Breast epithelium (tissue), 4 donors: ENCODE measurements at places on chromosomes 12 and 14. TPM values are rescaled to one million over a fixed set of nuclear protein-coding genes. Genes with fewer than 3 reads are reported as not detected.

GRCh38 chr12:101935890-101936746 is 58.7 kb downstream of the DRAM1 start:
- no peak for DNase-seq

DNA sequence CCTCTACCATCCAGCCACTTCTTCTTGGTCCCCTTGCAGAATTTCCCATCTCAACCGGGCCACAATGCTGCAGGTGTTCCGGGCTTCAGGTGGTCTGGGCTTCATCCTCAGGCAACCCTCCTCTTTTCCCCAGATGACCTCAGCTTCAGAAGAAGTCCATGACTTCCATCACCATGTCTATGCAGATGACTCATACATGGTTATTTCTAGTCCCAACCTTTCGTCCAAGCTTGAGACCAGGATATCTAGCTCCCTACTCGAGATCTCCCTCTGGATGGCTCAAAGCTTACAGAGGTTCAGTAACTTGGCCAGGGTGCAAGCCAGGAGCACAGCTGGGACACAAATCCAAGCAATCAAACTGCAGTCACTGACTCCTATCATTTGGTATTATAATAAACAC is 154.6 kb upstream of the NOS1 start:
- DNase-seq = no peak

DNA sequence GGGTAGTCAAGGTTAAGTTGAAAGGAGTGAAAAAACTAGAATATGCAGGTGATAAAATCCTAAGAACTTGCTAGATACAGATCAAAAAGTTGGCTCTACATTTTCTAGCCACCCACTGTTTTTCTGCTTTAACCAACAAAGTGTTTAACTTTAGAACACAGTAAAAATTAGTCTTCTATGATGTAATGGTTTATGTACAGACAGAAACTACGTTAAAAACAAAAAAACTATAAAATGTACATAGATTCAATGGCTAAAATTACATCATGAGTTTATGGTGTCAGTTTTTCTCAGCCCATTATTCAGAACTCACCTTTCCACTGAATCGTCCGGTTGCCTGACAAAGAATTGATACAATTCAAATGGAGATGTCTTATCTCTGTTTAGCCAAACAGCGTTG is 2.1 kb downstream of the YARS2 start:
- no peak for DNase-seq

The KLRC3 gene
- total RNA-seq = not detected

GRCh38 chr12:19021646-19022045 is 107.9 kb upstream of the PLEKHA5 start:
- no peak for DNase-seq

The FAM90A1 gene
- 0.29 TPM for total RNA-seq

DNA sequence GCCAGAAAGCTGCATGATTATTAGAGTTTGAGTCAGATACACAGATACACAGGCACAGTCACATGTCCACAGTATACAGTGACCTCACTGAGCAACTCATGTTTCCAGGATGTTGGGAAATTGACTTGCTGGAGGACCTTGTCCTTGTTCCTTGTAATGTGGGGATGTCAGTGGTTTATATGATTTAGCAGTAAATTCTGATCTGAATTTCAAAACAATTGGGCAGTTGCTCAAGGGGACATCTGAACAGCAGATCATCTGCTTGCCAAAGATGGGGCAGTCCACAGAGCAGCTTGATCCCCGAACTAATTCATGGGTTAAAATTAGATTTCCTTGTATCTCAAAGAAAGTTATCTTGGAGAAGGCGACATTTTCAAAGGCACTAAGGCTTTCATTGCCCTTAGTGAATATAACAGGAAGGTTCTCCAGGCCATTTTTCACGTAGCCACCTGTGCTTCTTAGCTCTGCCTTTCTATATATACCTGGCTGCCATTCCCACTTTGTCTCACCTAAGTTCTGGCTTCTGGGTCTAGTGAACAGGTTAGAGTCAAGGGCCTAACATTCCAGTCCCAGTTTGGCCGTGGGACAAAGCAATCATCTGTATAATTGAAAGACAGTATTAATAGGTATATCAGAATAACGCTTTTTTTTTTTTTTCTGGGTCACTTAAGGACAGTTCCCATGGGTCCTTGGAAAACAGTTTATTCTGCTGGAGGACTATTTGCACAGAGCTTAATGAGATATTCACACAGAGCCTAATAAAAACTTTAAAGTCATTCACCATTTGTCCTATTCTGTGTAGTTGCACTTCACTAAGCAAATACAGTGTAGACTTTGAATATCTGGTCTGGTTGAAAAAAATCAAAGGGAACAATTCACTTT is 64.9 kb upstream of the STRN3 start:
- DNase-seq = no peak

- no peak for DNase-seq
Observed at GRCh38 chr12:41228066-41228820, 40.1 kb downstream of the PDZRN4 start.

The BATF gene
- total RNA-seq = 43.6 TPM

The CIROP gene
- total RNA-seq = not detected

The ZC2HC1C gene
- 2.6 TPM for total RNA-seq

DNA sequence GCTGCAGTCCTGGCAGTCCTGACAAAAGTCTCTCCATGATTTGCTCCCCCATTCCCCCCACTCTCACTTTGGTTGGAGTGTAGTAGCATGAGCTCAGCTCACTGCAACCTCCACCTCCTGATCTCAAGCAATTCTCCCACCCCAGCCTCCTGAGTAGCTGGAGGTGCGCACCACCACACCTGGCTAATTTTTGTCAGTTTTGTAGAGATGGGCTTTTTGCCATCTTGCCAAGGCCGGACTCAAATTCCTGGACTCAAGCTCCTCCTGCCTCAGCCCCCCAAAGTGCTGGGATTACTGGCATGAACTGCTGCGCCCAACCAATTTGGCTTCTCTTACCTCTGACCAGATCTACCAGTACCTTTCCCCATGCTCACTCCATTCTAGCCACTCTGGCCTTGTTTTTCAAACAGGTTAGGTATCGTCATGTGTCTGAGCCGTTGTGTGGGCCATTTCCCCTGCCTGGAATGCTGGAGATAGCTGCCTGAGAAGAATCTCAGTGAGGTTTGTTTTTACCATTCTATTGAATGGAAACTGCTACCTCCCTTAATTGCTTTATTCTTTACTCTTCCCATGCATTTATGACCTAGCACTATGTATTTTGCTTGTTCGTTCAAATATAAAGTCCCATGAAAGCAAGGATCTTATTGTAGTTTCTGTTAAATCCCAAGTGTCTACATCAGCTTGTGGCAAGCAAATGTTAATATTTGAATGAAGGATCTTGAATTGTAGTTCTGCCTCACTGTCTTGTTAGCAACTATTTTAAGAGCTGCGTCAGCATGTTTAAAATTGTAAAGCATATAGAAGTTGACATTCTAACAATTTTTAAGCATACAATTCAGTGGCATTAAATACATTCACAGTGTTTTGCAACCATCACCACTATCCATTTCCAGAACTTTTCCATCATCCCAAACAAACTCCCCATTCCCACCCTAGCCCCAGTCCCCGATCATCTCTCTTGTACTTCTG is 39.7 kb downstream of the CPSF6 start:
- DNase-seq = no peak

GRCh38 chr12:71108355-71108754 is 49.4 kb downstream of the TSPAN8 start:
- no peak for DNase-seq

The TSHR gene
- 0.48 TPM for total RNA-seq

GRCh38 chr12:113329022-113329790 is 5.7 kb downstream of the SLC8B1 start:
- no peak for DNase-seq

The ADSS1 gene
- total RNA-seq = 7.3 TPM

GRCh38 chr14:93005135-93005813 is 82.3 kb downstream of the CHGA start:
- DNase-seq = no peak

The SLC17A8 gene
- total RNA-seq = not detected

DNA sequence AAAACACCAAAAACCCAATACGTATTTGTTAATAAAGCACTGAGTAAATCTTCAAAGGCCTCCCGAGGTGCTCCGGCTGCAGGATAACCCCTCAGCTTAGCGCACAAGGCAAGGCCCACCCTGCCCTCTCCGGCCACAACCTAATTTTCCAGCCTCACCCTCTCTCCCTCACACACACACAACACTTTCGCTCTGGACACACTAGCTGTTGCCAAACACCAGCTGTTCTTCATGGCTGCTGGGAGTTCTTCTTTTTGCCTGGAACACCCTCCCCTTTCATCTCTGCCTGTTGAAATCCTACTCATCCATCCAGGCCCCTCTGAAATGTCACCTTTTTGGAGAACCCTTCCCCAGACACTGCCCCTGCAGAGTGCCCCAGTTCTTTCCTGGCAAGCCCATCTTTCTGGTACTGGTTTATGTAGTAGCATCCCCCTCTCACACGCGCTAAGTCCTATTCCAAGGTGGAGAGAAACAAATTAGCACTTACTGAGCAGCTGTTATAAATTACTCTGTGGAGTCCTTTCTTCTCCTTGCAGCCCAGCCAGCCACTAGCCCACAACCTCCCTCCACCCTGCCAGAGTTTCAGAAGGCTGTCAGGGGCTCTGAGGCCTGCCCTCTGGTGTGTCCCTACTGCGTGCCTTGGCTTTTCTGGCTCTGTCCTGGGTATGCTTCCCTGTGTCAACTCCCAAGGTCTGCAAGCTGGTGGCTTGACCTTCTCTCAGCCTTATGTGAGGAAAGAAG is 805 bp upstream of the CRACR2A start:
- no peak for DNase-seq

GRCh38 chr12:46908236-46908935 is 82.6 kb upstream of the SLC38A4 start:
- DNase-seq = no peak

DNA sequence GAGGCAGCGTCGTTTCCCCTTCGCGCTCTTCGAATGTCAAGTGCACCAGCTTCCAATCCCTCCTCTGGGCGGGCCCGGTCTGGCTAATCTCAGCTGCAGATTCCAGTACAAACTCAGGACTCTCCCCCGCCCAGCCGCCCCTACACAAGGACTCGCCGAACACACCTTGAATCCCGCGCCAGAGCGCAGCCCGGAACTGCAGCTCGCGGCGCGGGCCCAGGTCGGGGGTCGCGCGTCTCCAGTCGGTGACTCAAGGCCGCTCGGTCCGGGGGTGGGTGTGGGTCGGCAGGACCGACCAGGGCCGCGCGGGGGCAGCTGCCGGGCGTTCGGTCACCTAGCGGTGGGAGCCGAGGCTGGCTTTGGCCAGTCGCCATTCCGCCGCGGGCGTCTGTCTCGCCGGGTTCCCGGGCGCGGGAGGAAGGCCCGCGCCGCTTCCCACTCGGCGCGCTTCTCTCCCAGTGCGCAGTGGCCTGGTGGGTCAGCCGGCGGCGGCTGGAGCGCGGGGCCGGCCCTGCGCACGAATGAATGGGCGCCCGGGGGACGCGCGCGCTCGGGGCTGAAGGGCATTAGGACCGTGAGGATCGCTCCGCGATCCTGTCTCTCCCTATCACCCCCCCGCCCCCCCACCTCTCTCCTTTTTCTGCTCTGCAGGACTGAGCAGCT is at the start of gene GALNT16:
GALNT16 (plus strand) TSS at position 632 of the 663 bp plus-strand sequence. CDS start 133 bp downstream, outside the sequence.
- DNase-seq = no peak

GRCh38 chr14:89025561-89026236 is 201.2 kb downstream of the TTC8 start:
- DNase-seq = no peak

DNA sequence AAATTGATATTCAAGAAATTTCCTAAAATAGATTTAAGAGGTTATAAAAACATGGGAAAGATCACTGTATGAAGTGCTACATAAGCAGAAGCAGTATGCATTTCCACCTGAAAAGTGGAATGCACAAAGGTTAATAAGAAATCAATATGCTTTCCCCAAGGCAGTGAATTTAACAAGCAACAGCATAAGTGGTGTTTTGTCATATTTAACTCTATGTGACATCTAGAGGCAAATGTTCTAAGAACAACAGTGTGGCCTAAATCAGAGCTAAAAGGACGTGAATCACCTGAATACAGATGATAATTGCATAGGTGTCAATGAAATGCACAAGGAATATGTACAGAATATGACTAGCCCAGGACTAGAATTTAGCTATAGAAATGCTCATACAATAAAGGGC is 49.5 kb downstream of the SLC2A13 start:
- no peak for DNase-seq

The CLEC4C gene
- total RNA-seq = not detected

- DNase-seq = no peak
Observed at GRCh38 chr14:72722201-72722785, 171.6 kb downstream of the DPF3 start.

The FBXL14 gene
- 8.5 TPM for total RNA-seq

The HOTAIR gene
- not detected for total RNA-seq

The LUM gene
- 183 TPM for total RNA-seq

The GPR162 gene
- total RNA-seq = 4.1 TPM

DNA sequence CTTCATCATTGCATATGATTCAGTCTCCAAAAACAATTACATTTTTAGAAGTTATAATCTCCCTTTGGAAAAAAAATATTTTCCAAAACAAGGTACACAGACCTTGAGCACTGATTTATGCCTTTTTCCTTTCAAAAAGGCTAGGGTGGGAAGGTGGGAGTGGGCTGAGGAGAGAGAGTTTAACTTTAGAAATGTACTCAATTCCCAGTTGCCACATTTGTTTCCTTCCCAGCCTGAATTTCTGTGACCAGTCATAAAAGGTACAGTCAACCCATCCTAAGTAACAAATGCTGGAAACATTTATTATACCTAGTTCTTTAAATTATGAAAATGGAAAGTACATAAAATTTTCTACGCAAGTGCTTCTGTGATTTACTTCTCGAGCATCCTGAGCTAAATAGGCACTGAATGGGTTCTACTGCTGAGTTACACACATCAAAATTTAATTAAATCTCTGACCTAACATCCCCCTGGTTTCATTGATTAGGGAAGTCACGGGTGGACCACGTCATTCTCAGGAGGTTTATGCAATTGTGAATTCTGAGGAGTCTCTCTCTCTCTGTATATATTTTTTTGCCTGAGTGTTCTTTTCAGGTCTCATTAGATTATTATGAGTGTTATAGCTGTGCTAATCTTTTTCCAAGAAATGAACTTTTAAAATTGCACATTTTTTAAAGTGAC is 371.8 kb downstream of the BTG1 start:
- no peak for DNase-seq
